ENCODE measurements at places on chromosomes 3 and 15.

DNA sequence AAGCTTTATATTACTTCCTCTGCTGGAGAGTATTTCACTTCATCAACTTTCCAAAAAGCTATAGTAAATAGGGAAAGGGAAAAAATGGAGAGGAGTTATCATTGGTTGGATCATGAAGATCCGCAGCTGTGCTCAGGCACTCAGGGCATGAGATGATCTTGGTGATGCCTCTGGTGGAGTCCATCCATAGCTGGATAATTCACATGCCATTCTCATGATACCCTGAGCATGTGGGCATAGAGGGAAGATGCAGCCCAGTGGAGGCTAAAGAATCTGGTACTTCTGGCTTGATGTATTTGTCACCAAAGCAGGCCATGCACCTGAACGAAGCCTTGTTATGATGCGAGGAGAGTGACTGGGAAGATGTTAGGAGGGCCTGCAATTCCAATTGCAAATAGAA lies 150.2 kb downstream of the CHST2 start:
- no peak for DNase-seq

DNA sequence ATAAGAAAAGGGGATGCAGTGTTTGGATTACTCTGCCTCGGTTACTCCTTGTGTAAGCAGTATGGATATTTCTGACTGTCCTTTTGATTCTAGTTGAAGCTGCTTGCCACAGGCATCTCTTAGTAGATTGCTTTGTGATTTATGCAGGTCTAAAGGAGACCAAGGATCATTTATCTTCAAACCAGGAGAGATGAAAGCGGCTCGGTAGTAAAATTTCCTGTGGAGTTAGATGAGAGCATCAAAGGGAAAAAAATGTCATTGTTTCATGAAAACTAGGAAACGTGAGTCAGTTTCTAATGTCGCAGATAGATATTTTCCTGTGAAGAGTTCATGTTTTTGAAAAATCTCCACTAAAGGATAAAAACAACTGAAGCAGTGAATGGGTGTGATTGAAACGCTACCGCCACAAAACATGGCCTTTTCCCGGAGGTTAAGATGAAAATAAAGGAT lies 254.0 kb upstream of the TBL1XR1 start:
- DNase-seq = no peak

- no peak for DNase-seq
Measured at GRCh38 chr3:29695201-29695600, 414.3 kb downstream of the RBMS3 start.

DNA sequence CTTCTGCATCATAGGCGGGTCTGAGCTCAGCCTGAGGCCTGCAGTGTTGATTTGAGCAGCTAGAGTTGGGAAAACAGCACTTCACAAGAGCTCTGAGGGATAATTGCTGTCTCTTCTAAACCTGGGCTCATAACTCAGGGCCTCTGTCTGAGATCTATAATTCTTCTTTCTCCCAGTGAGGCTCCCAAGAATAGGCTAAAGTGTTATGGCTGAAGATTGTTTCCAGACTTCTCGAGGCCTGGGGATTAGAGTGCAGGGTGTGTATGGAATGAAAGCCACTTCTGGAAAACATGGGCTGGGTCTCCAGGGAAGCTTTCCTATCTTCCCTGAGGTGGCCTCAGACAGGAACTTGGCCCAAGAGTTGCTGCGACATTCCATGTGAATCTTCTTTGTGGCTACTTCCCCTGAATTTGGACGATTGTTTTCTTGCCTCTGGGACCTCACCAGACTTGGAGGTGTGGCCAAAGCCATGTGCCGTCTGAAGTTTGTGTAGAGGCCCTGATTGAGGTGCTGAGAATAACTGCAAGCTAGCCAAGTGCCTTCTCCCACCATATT lies 26.5 kb downstream of the MTMR14 start:
- DNase-seq = no peak

DNA sequence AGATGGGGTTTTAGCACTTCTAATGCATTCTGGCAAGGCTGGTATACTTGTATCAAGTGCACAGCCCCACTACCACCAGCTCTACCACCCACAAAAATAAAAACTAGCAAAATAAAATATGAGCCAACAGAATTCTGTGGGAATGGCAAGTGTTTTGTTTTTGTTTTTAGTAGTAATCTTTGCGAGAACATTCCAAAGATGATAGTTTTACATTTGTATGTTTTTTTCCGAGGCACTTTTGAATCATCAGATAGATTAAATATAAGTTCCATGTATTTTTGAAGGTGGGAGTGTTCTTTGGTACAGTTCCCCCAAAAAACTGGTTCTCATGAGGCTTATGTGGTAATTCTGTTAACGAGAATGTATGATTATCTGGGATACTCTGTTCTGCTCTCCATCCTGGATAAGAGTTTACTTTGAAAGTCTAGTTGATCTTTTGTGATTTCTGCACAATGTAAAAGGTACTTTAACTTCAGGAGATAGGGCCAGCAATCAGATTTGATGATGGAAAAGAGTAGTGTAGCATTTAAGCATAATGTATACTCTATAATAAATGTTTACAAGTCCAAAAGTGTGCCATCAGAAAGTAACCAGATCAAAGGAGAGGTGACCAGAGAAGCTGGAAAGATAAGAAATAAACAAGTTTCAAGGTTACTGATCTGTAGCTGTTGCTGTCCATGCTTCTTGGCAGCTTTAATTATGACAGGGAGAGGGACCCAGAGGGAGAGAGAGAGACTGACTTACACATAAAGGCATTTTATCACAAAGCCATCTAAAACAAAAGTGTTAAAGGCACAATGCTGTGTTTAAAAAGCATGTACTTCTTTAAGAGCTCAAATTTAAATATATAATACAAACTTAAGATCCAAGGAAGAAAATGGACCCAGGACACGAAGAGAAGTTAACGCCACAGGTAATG lies 130.9 kb downstream of the PGPEP1L start:
- no peak for DNase-seq

GRCh38 chr3:57130571-57131209 lies 34.5 kb downstream of the IL17RD start:
- DNase-seq = peak; percentile 8

Data from MV-4-11 (cell line).